ENCODE measurements at places on chromosomes 16 and 17.

GRCh38 chr16:1834096-1834495 lies 7.1 kb downstream of the FAHD1 start:
- DNase-seq = no peak

DNA sequence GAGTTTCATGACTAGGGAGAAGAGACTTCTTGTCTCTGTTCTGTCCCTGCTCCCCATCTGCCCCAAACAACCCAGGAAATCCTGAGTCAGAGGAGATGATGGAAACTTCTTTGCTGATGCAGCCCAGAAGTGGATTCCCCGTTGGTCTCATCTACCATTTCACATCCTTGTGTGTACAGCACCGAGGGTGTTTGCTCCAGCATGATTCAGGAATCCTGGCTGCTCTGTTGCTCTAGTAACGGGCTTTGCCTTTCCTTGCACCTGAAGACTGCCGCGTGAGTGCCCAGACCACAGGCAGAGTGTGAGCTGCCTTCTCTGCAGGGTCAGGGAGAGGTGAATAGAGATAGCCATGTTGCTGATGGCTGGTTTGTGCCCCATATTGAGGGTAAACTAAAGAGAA lies 408.4 kb downstream of the CPPED1 start:
- DNase-seq = no peak

DNA sequence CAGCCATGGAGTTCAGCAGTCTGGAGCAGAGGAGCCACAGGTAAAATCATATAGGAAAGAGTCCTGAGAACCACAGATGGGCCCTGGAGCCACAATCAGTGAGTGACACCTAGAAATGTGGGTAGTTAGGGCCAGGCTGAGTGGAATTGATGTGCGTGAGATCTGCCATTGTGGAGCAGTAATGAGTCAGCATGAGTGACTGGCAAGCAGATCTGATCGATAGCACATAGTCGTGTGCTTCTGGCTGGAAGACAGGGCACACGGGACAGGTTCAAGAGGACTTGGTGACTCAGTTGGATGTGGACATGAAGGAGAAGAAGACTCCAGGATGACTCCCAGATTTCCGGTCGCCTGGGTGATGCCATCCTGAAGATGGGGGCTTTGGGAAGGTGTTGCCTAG lies 12.3 kb downstream of the ADORA2B start:
- DNase-seq = no peak

GRCh38 chr17:78432226-78433012 lies 54.0 kb downstream of the PGS1 start:
- no peak for DNase-seq
